SK-N-SH treated with all-trans-retinoic acid at 6 μM for 48 hours (cell line): ENCODE measurements at places on chromosomes 12 and 14.

DNA sequence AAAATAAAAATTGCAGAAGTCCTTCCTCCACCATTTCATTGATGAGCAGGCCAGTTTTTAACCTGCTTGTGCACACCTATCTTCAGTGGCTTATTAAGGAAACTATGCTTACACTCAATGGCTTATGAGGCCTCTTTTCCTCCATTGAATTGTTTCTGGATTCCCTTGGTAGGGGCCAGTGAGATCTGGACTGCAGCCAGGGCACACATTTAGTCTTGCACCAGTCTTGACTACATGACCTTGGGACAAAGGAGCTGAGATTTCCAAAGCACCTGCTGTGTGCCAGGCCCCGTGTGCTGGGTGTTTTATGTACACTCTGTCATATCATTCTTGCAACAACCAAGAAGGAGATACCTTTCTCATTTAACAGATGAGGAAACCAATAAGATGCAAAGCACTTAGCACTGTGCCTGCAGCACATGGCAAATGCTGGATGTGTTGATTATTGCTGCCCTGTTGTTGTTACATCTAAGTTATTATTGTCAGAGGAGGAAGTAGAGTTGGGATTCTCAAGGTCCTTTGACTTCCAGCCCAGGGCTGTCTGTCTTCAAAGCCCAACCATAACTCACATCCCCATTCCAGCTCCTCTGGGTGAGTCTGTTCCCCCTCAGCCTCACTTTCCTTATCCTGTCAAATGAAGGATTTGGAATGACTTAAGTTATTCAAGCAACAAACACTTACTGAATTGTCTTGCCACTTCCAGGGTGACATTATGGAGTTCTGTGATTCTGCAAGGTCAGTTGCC is 31.6 kb upstream of the RIN3 start:
- ATAC-seq = no peak

DNA sequence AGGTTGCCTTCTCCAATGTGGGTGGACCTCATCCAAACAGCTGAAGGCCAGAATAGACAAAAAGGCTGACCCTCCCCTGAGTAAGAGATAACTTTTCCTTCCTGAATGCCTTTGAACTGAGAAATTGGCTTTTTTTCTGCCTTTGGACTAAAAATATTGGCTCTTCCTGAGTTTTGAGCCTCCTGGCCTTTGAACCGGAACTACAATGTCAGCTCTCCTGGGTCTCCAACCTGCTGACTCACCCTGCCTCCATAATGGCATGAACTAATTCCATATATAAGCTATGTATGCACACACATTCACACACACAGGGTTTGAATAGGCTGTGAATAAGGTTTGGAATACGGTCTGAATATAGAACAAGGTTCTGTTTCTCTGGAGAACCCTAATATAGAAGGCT is 39.7 kb upstream of the TMEM260 start:
- no peak for ATAC-seq

GRCh38 chr12:120972870-120973543 is 5.3 kb upstream of the HNF1A start:
- ATAC-seq = no peak

GRCh38 chr14:79281244-79282152 is 929.8 kb downstream of the DIO2 start:
- no peak for ATAC-seq

- no peak for ATAC-seq
These were observed 996.8 kb upstream of the TMEM132C start for GRCh38 chr12:127270193-127270592.

DNA sequence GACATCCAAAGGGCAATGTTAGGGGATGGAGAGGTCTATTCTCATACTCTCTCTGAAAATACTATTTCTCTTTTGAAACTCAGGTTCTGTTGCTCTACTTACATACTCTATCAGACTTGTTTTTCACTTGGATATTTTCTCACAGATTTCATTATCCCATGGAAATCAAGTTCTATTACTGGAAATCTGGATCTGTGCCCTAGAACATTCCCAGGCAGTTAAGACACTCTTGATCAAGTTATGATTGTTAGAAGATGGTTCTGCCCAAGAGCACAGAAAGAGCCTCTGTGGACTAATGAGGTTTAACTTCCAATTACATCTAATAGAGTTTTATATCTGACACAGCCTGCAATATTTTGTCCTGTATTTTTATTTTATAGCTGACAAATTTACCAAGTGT is 591.0 kb upstream of the ATP2B1 start:
- no peak for ATAC-seq
